ENCODE measurements at places on chromosomes 16 and 17. TPM values are rescaled to one million over a fixed set of nuclear protein-coding genes. Genes with fewer than 3 reads are reported as not detected.

RHBDL1 gene
- total RNA-seq: 6.8 TPM

MFAP4 gene
- not detected for total RNA-seq

UNC13D gene
- total RNA-seq: 3.2 TPM

SOX9 gene
- total RNA-seq: 1.6 TPM

NPW gene
- total RNA-seq: 1.5 TPM

PPP1R27 gene
- total RNA-seq: not detected

CHRNE gene
- 0.38 TPM for total RNA-seq

OR4D1 gene
- total RNA-seq: not detected

HOXB4 gene
- 5.7 TPM for total RNA-seq

GPR179 gene
- 0.08 TPM for total RNA-seq

HGS gene
- 159 TPM for total RNA-seq

CALB2 gene
- total RNA-seq: 27.5 TPM

CSNK1D gene
- total RNA-seq: 33.2 TPM

COX6A2 gene
- total RNA-seq: not detected

MT3 gene
- not detected for total RNA-seq

ABCC11 gene
- total RNA-seq: not detected

TP53 gene
- 41.7 TPM for total RNA-seq

TNP2 gene
- total RNA-seq: not detected

SLC16A6 gene
- 0.79 TPM for total RNA-seq

ASGR1 gene
- total RNA-seq: 3.1 TPM

VWA3A gene
- total RNA-seq: 0.04 TPM

CHST5 gene
- total RNA-seq: 0.16 TPM

BOLA2 gene
- 182 TPM for total RNA-seq

XAF1 gene
- 0.72 TPM for total RNA-seq

RAMP2 gene
- total RNA-seq: not detected

ATP1B2 gene
- 0.08 TPM for total RNA-seq

GCGR gene
- total RNA-seq: not detected

SLC46A1 gene
- total RNA-seq: 9.2 TPM

OTOP3 gene
- total RNA-seq: not detected

SLC13A2 gene
- total RNA-seq: not detected
